Cortex of kidney (tissue), 1 donor: ENCODE measurements at places on chromosomes 12 and 14.

- no peak for DNase-seq
Observed at GRCh38 chr12:46073321-46073720, 82.9 kb upstream of the SCAF11 start.

DNA sequence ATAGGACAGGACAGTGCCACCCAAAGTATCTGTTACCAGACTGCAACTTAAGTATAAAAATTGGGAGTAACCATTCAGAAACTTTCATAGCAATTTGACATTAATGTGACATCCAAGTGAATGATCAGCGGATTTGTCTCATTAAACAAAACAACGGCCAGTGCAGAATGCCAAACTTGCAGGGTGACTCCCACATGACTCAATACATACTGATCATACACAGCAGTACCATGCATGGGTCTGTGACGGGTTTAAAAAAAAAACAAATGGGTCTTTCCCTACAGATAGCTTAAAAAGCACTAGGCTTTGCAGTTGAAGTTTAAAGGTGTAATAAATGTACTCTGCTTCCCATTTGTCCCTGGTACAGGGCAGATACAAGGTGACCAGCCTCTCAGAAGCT is 116.6 kb downstream of the SLC35F4 start:
- no peak for DNase-seq

GRCh38 chr12:92570056-92570753 is 132.6 kb upstream of the PLEKHG7 start:
- DNase-seq: no peak

DNA sequence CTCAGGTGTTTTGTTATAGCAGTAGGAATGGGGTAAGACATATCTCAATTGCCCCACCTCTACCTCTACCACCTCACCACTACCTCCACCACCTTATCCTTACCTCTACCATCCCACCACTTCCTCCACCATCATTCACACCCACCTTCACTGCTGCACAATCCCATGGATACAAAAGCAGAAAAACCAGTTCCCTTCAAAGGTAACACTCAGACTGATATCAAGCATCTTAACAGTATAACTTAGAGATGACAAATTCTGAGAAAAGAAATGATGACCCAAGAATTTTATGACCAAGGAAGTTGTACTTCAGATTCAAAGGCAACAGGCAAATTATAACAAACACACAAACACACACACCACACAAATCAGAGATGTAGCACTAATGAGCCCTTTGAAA is 189.4 kb downstream of the NUAK1 start:
- DNase-seq: no peak

- no peak for DNase-seq
Observed at GRCh38 chr12:88433997-88434703, 146.1 kb downstream of the KITLG start.

DNA sequence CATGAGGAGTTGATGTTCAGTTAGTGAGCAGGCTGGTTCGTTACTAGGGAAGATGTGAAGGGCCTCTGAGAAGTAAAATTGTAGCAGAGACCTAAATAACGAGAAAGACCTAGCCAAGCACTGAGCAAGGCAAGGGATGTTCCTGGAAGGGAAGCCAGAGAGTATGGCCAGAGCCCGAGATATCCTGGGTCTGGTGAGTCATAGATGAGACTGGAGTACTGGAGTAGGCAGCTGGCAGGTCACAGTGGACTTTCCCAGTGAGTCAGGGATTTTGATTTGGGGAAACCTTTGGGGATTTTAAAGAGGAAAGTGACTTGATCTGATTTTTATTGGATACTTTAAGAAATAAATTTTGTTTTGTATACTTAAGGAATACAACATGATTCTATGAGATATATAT is 369.0 kb downstream of the DIO2 start:
- no peak for DNase-seq

- no peak for DNase-seq
Observed at GRCh38 chr14:101132051-101132571, 228.6 kb upstream of the RTL1 start.

- DNase-seq: no peak
Observed at GRCh38 chr14:104130974-104131651, 7.3 kb upstream of the KIF26A start.

GRCh38 chr12:57438400-57438799 is 3.8 kb downstream of the INHBC start:
- no peak for DNase-seq

- no peak for DNase-seq
Observed at GRCh38 chr12:120247183-120247582, 18.3 kb downstream of the PXN start.

DNA sequence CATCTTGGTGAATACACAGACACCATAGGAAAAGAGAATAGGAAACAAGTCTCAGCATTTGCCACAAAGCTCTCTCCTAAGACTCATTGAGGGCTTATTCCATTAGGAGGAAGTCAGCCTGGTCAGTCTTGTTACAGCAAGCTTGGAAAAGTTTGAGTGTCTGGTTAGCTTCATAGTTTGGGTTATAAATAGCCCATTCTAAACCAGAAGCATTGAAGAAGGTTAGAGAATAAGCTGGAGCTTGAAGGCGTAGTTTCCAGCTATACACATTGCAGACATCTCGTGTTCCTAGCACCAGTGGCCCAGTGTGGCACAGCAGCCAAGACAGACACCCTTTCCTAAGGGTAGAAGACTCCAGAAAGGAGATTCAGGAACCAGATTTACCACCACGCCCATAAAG is 168.8 kb upstream of the RBM19 start:
- DNase-seq: no peak

GRCh38 chr12:66156654-66157053 is 13.1 kb downstream of the TMBIM4 start:
- no peak for DNase-seq

GRCh38 chr12:26736563-26737486 is 96.2 kb downstream of the ITPR2 start:
- no peak for DNase-seq

DNA sequence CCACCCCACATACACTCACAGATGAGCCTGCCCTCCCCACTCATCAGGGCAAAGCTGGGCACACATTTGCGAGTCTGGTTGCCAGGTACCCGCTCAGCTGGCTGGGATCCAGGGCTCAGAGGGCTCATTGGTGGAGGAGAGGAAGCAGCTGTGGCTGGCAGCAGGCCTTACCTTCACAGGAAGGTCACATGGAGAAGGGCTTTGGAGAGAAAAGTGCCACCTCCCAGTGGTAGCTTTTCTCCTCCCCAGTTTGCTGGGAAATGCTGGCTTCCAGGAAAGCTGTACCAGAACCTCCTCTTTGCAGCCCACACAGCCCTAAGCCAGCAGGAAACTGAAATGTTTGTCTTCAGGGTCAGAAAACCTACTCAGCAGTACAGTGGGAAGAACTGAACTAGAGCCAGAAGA is 55.6 kb downstream of the LGMN start:
- DNase-seq: no peak

GRCh38 chr14:39372656-39373055 is 59.6 kb downstream of the FBXO33 start:
- no peak for DNase-seq

GRCh38 chr12:26854031-26854390 is 21.0 kb upstream of the ITPR2 start:
- no peak for DNase-seq

DNA sequence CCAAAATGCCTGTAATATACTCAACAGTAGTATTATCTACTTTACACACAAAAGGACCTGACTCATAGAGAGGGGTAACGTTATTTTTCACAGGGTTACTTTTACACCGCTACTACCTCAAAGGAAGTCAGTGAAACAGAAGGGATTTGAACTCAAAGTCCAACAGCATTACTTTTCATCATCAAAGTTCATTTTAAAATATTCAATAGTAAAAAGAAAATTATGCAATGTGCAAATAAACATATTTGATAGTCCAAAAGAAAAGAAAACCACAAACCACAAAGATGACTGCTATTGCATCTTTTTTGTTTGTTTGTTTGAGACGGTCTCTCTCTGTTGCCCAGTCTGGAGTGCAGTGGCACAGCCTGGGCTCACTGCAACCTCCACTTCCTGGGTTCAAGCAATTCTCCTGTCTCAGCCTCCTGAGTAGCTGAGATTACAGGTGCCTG is 15.5 kb downstream of the KIF21A start:
- DNase-seq: no peak

- no peak for DNase-seq
Observed at GRCh38 chr12:10182354-10183049, 3.7 kb downstream of the TMEM52B start.

DNA sequence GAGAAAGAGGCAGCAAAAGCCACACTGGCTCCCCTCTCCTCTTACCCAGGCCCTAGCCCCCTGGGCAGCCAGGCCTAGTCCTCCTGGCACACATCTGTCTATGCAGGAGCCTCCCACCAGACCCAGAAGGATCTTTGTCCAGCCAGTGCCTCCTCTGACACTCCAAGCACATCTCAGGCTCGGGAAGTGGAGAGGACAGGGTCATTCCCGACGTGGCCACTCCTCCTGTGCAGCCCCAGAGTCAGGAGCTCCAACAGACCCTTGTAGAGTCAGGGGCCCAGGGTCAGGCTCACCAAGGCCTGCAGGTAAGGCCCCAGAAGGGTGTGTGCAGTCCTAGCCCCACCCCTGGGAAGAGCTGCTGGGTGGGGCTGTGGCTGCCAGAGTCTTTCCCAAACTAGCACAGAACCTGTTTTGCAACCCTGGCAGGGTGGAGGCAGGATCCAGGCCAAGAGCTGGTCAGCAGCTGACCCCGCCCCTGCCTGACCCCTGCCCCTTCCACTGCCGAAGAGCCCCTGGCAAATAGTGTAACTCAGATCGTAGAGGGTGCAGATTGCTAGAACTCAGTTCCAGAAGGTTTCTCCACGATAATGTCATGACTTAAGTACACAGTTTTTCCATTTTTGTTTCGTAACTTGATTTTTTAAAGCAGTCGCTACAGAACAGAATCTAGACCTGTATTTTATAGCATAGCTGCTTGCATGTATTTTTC is 26.6 kb upstream of the PNMA1 start:
- DNase-seq: no peak

- no peak for DNase-seq
Observed at GRCh38 chr12:38384816-38385378, 68.3 kb downstream of the ALG10B start.

DNA sequence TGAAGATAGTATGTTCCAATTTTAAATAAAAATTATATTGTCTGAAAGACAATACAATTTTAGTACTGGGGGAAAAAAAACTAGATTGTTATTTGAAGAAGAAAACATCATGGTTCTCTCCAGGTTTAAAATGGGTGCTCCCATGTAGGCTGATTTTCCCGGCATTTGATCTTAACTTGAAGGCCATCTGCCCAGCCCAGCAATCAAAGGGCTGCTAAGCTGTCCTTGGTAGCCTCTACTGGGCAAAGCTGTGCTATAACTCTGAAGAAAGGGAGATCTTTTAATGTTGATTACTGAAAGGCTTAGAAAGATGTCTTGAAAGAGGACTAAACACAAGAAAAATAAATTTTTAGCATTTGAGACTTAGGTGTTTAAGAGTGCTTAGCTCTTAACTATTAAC is 41.4 kb downstream of the CBX5 start:
- DNase-seq: no peak

GRCh38 chr14:24392325-24393091 is 6.3 kb upstream of the NYNRIN start:
- DNase-seq: no peak

DNA sequence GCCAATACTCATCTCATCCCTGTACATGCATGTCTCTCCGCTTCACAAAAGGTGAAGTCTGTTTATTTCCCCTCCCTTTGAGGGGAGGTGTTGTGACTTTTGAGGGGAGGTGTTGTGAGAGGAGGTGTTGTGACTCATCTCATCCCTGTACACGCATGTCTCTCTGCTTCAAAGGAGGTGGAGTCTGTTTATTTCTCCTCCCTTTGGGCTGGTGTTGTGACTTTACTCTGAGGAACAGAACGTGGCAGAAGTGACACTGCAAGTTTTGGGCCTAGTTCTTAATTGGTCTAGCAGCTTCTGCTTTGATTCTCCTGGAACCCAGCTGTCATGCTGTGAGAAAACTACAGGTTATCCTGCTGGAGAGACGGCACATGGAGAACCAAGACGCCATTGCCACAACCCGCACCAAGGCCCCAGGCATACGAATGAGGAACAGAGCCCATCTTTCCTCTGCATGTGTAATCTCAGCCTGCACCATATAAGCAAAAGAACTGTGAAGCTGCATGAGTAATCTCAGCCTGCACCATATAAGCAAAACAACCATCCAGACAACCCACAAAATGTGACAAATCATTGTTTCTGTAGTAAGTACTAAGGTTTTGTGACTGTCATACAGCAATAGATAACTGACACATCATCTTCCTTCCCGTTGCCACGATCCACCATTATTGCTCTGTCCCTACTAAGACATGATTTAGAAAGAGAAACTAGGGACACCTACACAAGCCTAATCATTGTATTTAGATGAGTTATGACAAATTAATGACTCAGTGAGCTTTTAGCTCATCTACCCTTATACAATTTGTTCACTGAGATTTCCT is 30.0 kb downstream of the GALNT4 start:
- DNase-seq: no peak

GRCh38 chr14:100867631-100868315 is 35.7 kb downstream of the RTL1 start:
- no peak for DNase-seq
